Endodermal cell (in vitro differentiated cells): ENCODE measurements at places on chromosomes 12 and 14. TPM values are rescaled to one million over a fixed set of nuclear protein-coding genes. Genes with fewer than 3 reads are reported as not detected.
A peak's percentile ranks its signal among the peaks of the same experiment; 100 is the strongest.

Gene GALNT6
- total RNA-seq = 13.9 and 14.9 TPM in 2 replicates

Gene DBX2
- total RNA-seq = not detected in 3 replicates

Gene TSHR
- total RNA-seq = 0.58 to 1.1 TPM (median 0.61 TPM) in 3 replicates

Gene COX6A1
- 340 to 354 TPM (median 346 TPM) in 3 replicates for total RNA-seq

Gene TMTC2
- 7.2 to 18.6 TPM (median 8.0 TPM) in 3 replicates for total RNA-seq

Gene IL23A
- total RNA-seq = 10.4 and 10.8 TPM in 2 replicates

Gene KRT74
- not detected in 2 replicates for total RNA-seq

Gene ZNF641
- total RNA-seq = 9.1 and 9.4 TPM in 2 replicates

Gene RFLNA
- 1.2 to 3.2 TPM (median 2.0 TPM) in 3 replicates for total RNA-seq

Gene PAX9
- total RNA-seq = 0.34 and 0.35 TPM in 2 replicates

Gene LBHD2
- total RNA-seq = not detected in 2 replicates

Gene ASIC1
- 4.5 to 6.4 TPM (median 5.2 TPM) in 3 replicates for total RNA-seq

Gene NUDT14
- 54.4 and 59.5 TPM in 2 replicates for total RNA-seq

Gene CPNE6
- total RNA-seq = not detected in 2 replicates

Gene P2RX2
- total RNA-seq = 0.55 to 1.1 TPM (median 0.97 TPM) in 3 replicates

Gene NUP107
- 116 and 123 TPM in 2 replicates for total RNA-seq

Gene MGP
- total RNA-seq = not detected in 3 replicates

Gene ABCB9
- total RNA-seq = 4.5 and 6.0 TPM in 2 replicates

Gene CLEC7A
- not detected in 3 replicates for total RNA-seq

Gene TTC7B
- 47.7 and 51.3 TPM in 2 replicates for total RNA-seq

Gene TAS2R8
- total RNA-seq = not detected in 3 replicates

DNA sequence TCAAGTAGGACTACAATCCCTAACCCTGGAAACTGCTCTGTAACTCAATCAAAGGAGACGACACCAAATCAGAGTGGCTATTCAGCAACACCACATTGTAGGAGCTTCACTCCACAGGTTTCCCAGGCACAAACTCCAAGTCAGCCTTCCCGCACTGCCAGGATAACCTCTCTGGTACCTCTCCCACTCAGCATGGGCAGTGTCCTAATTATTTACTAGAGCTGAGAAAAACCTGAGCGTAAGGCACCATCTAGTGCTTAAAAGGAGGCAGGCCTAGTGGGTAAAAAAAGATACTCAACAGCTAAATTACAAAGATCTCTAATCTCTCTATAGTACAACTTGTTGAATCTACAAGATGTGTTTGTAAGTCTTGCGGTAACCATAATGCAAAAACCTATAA lies 36.1 kb downstream of the PARP11 start:
- DNase-seq = peak; percentile 70

GRCh38 chr12:127607146-127607725 lies 659.7 kb upstream of the TMEM132C start:
- DNase-seq = peak; percentile 74

- no peak for DNase-seq
These were observed 28.8 kb downstream of the KRT80 start for GRCh38 chr12:52162981-52163380.

GRCh38 chr14:80942191-80942600 lies 658 bp upstream of the CEP128 start:
- no peak for DNase-seq

DNA sequence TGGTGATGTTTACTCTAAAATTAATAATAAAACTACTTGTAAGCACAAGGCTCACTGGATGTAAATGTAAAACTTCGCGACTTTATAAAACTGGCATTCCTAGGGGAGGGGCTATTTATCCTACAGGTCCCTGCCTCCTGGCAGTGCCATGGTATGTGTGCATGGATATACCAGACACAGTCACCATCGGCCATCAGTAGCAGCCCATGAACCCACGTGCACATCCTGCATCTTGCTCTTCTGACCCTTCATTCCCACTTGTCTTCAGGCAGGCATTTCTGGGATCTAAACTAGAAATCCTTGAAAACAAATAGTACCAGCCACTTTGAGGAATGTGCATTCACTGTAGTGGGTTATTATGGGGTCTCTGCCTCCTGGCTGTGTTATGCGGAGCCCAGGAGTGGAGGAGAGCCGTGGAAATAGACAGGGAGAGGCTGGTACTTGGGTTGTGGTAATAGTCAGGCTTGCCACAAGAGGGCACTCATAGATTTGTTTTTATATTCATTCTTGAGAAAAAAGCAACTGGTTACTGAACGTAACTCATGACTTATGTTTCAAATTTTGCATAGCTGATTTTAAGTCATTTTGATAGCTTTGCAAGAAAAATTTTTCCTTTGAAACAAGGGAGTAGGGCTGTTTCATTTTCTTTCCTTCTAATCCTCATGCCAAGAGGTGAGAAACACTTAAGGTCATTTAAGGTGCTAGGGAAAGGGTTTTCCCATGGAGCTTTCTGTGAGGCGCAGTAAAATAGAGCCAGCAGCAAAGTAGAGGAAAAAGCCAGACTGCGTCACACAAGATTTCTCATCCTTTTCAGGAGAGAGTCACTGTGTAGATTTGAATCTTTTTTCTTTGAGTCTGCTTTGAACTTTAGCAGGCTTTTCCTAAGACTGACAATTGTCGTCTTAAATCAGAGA lies 17.4 kb upstream of the GALNT16 start:
- peak; percentile 83 for DNase-seq

- no peak for DNase-seq
These were observed 3.6 kb upstream of the DNAJC22 start for GRCh38 chr12:49342914-49343731.

GRCh38 chr12:49763006-49763591 lies 21.7 kb downstream of the TMBIM6 start:
- peak; percentile 97 for DNase-seq

- peak; percentile 50 for DNase-seq
These were observed 1.3 kb upstream of the OR4E2 start for GRCh38 chr14:21652209-21652808.

- DNase-seq = no peak
These were observed 1272.6 kb downstream of the AACS start for GRCh38 chr12:126337556-126338441.

GRCh38 chr12:72037006-72037795 lies 98.6 kb downstream of the TPH2 start:
- DNase-seq = no peak

GRCh38 chr14:102080183-102081080 lies 6.4 kb downstream of the HSP90AA1 start:
- no peak for DNase-seq

GRCh38 chr12:49871263-49871561 lies 28.3 kb upstream of the BCDIN3D start:
- DNase-seq = peak; percentile 45

GRCh38 chr12:6307529-6307928 lies 3.0 kb upstream of the PLEKHG6 start:
- DNase-seq = no peak

DNA sequence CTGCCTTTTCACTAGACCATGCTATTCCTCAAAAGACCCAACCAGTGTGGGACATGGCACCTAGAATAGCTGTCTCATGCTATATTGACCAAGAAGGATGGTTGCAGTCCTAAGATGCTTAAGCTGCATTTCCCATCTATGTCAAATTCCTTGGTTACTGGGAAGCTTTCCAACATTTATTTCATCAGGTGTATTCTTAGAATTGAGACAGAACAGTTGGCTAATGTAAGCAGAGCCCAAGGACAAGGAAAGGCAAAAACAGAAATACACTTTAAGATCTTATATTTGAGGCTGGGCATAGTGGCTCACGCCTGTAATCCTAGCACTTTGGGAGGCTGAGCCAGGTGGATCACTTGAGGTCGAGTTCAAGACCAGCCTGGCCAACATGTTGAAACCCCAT lies 24.7 kb downstream of the ARG2 start:
- DNase-seq = no peak

- DNase-seq = peak; percentile 45
These were observed 24.0 kb downstream of the KLRK1 start for GRCh38 chr12:10365696-10366405.

GRCh38 chr12:115355301-115355700 lies 671.3 kb upstream of the TBX3 start:
- no peak for DNase-seq

GRCh38 chr14:20866194-20866593 lies 25.0 kb upstream of the RNASE3 start:
- no peak for DNase-seq

DNA sequence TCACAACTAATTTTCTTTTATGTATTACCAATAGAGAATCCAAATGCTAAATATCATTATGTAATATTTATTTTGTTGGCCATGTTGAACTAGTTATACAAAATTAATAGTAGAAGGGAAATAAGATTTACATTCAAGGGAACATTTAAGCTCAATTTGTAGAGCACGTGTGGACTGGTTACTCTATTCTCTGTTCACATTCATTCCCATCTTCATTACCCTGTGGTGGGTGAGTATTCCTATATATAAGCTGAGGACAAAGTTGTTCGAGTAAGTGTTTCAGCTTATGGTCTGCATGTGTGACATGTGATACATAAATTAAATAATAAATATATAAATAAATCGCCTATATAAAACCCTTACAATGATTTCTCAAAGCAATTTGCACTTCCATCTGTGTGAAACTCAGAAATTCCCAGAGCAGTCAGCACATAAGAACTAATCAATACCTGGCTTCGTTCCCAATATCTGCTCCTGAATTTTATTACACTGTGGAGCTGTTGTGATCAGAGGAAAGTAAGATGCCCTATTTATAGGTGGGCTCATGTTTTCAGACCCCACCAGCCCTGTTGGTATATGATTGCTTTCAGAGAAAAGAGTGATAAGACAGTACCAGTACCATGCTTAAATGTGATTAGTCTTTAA lies 308.2 kb upstream of the DCN start:
- DNase-seq = no peak

- peak; percentile 45 for DNase-seq
These were observed 113.2 kb upstream of the HIF1A start for GRCh38 chr14:61581955-61582615.

DNA sequence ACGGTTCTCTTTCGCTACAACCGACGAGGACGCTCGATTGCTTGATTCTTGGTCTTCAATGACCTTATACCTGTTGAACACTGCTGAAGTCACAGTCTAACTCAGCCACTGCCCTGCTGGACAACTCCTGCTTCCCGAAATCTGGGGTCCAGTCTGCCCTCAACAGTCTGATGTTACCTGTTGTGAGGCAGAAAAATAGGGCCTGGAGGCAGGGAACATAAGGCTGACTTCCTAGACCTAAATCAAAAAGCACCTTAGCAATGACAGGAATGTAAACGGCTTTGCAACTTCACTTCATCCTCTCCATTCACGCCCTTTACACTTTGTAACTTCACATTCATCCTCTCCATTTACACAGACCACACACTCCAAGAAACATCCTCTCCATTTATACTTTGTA lies 597 bp upstream of the GLTP start:
- no peak for DNase-seq

- peak; percentile 96 for DNase-seq
These were observed 19.8 kb downstream of the GALNT6 start for GRCh38 chr12:51371295-51371953.

DNA sequence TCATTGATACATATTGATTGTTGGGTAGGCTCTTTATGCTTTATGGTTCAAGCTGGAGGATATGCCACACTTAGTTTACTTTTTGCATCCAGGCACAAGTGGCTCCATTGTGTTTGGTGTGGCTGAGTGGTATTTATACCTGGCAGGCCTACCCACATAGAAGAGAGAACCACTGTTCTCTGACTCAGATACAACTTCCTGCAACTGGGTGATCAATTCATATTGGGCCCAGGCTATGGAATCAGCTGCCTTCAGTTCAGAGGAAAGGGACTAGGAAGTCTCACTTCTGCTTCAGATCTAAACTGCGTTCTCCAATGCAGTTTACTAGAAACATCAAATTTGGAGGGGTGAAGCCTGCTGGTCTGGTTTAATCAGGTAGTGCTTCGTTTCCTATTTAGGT lies 49.8 kb upstream of the LRRK2 start:
- no peak for DNase-seq

GRCh38 chr12:127282786-127283565 lies 984.0 kb upstream of the TMEM132C start:
- no peak for DNase-seq

- peak; percentile 79 for DNase-seq
These were observed at the start of gene ST8SIA1 for GRCh38 chr12:22334410-22335100. ST8SIA1 (minus strand) TSS chr12:22334707; CDS start chr12:22334232, 475 bp downstream.

GRCh38 chr14:100067971-100068959 lies 3.0 kb downstream of the EVL start:
- no peak for DNase-seq

GRCh38 chr14:36665887-36666415 lies 4.3 kb downstream of the PAX9 start:
- DNase-seq = no peak
